ENCODE measurements at places on chromosomes 2 and 18.

DNA sequence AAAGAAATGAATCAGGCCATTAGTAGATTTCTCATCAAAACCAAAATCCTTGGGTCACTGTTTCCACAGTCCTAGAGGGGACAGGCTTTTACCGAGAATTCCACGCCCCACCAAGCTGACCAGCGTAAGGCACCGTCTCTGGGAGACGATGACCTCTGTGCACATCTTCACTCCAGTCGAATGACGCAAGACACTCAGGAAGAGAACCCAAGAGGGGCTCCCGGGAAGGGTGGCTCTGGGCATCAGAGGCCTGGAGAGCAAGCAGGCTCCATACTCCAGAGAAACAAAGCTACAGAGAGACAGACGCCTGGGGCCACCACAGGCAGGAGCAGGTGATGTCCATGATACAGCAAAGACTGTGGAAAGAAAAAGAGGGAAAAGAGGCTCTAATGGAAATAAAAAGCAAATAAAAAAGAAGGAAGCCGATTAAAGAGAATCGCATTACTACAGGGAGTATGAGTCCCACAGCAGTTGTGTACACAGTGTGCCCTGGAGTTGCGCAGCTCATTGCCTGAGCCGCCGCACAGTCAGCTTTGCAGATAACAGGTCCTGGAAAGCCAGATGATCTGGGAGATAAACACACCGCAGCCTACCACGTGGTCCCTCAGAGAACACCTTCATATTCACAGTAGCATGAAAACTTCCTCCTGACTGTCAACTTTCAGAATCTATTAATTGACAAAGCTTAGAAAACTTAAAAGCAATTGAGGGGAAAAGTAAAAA lies 572.7 kb upstream of the SALL3 start:
- no peak for DNase-seq

DNA sequence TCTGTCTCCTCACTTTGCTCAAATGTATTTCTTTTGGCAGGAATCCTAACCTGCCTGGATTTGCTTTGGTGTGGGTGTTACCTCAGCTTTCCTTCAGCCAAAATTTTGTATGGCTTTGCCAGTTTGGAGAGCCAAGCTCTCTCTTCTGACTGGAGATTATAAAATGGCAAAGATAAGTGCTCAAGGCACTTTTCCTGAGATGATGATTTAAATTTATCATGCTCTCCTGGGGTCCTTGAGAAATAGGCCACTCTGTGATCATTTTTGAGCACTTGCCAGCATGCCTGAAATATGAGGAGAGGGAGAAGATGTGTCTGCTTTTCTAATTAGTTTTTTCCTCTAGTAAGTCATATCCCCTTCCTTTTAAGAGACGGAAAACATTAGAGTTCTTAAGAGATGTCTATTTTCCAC lies 683.0 kb downstream of the SLC4A3 start:
- DNase-seq, result no peak

DNA sequence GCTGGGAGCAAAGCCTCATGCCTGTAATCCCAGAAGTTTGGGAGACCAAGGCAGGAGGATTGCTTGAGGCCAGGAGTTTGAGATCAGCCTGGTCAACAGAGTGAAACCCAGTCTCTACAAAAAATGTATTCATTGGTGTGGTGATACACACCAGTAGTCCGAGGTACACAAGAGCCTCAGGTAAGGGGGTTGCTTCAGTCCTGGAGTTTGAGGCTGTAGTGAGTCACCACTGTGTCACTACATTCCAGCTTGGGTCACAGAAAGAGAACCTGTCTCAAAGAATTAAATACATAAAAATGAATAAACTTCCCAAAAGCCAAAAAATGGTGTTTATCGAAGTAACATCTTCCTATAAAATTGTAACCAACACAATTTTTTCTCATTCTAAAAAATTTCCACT lies 568.1 kb upstream of the LINC00305 start:
- no peak for DNase-seq

- DNase-seq, result no peak
These were observed 7.9 kb downstream of the PAX3 start for GRCh38 chr2:222290736-222291484.

GRCh38 chr18:50870138-50870845 lies 8.6 kb upstream of the ME2 start:
- DNase-seq, result no peak

DNA sequence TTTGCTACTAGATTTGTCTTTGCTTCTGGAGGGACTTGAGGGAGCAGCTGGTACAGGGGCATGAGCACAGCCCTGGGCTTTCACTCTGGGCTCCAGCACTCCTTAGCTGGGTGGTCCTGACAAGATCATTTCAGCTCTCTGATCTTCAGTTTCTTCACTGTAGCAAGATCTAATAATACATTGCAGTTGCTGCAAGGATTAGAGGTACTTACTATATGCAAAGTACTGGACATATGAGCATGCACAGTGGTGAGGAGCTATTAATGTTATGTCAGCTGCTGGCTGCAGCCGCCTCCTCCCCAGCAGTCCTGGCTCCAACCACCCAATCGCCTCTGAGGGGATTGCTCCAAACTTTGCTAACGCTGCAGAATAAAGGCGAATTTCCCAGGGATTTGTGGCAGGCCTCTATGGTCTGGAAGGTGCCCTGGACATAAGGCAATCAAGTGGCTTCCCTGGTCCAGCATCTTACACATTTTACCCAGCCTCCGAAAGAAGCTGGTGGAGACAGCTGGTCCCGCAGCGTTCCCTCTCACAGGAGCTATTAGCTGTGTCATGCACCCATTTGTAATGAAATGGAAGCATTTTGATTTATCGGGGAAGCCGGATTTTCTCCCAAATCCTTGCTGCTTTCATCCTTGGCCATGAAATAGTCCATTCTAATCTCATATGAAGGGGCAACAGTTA lies 96.7 kb downstream of the RHOB start:
- DNase-seq, result no peak

DNA sequence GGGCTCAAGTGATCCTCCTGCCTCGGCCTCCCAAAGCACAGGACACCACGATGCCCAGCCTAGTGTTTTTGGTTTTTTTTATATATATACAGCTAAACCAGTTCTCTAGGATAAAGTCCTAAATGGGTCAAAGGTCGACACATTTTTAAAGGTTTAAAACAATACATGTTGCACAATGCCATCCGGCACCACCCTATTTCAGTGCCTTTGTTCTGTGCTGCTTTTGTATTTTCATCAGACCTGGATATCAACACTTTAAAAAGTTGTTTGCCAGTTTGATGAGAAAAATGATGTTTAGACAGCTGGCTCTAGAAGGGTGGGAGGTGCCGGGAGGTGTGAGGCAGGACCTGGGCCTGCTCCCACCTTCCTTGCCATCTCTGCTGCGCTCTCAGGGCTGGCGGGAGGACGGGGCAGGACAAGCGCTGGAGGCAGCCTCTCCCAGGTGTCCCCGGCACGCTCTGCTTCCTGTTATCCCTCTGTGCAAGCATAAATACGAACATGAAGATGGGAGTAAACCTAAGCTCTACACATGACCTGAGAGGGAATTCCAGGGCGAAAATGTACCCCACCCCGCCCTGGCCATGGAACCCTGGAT lies 103.7 kb downstream of the HS6ST1 start:
- no peak for DNase-seq

- DNase-seq, result no peak
These were observed 325.0 kb upstream of the PKDCC start for GRCh38 chr2:41722668-41723369.

- DNase-seq, result no peak
These were observed 10.9 kb downstream of the OSBPL1A start for GRCh38 chr18:24386681-24387080.

- no peak for DNase-seq
These were observed 378.4 kb upstream of the PIK3C3 start for GRCh38 chr18:41576643-41577042.

DNA sequence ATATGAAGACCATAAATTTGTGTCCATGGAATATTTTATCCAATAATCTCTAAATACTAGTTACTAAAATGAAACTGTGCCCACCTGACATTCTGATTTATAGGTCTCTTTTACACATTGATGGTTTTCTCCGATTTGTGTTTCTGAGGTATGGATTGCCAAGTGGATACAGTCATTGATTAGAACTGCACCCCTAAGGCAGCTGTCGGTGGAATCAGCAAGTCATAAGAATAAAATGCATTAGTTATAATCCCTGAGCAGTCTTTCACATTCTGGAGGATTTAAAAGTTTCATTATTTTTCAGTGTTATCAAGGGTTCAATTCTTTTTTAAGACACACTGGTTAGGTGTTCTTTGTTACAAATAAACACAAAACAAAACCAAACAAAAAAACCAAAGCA lies 6.0 kb downstream of the CAVIN2 start:
- no peak for DNase-seq

DNA sequence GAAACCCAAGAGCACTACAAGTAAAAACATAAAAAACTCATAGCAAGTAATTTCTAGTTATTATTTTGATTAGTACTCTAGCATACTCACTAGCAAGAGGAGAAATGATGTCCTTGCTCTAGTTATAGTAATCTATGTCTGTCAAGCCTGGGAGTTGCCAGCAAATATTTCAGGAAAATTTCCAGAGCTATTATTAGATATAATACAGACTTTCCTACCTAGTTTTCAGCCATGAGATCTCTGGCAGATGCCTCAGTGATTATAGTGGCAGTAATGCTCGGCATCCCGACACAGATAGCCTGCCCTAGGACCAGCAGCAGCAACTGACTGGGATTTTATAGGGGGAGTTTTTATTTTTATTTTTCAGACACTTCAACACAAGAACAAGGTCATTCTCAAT lies 224.4 kb downstream of the ZNF385B start:
- no peak for DNase-seq

GRCh38 chr2:164696634-164697033 lies 75.4 kb upstream of the GRB14 start:
- no peak for DNase-seq

- no peak for DNase-seq
These were observed 96.7 kb upstream of the LMAN1 start for GRCh38 chr18:59455728-59456276.

DNA sequence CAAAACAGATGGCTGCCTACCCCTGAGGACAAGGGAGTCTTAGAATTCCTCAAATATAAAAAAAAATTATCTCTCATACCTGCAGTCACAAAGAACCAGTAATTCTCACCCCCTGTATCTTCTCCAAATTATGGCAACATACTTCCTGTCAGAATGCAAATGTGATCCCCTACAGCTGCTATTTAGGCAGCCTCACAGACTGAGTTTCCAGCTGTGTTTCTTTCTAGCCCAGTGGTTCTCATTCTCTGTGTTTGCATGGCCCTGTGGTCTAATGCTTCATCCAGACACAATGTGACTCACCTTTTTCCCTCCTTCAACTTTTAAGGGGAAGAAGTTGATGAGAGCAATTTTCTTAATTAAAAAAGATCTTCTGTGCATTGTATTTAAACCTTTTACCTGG lies 726.3 kb downstream of the TSN start:
- no peak for DNase-seq

GRCh38 chr2:172425336-172425735 lies 2.0 kb upstream of the ITGA6 start:
- DNase-seq, result no peak

DNA sequence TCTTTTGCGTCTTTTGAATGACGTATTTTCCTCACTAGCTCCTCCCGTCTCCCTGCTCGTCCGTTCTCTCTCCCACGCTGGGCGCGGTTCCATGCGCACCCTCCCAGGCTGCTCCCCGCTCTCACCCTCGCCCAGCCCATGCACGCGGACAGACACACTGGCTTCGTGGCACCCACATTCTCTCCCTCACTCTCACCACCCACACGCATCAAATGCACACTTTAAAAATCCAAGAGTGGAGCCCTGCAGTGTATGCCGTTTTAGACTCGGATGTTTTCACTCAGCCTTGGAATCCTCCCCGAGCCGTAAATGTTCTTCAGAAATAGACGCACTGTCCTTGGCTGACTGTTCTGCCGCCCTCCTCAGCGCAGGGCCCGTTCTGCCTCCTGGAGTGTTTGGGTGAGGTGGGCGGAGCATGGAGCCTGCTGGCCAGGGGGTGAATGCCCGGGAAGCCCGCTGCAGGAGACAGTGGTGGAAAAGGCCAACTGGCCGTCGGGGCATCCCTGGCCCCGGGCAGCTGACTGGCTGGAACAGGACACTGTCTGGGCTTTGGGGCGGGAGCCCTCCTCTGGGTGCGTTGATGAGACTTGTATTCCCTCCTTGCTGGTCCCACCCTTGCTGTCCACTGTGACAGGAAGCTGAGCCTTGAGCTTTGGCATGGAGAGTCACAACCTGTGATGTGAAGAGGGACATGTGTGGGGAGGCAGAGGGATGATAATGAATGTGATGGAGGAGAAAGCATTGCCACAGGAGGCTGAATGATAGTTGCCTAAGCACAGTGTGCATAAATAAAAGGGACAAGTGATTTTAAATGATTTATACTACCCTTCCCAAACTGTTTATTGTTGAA lies 35.4 kb upstream of the LYPD6B start:
- no peak for DNase-seq

DNA sequence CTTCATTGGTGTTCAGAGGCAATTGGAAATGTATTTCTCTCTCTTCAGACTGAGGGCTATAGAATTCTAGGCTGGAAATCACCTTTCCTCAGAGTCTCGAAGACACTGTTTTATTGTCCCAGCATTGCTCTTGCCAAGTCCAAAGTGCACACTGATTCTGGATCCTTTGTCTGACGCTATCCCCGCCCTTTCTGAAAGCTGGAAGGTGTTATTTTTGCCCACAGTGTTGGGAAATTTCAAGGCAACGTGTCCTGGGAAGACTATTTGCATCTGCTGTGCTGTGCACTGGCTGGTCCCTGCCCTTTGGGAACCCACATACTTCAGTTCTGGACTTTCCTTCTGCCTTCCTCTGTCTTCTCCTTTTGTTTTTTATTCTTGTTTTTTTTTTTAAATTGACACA lies 190.8 kb downstream of the SH3BP4 start:
- no peak for DNase-seq

GRCh38 chr18:30106356-30106755 lies 936.2 kb downstream of the DSC3 start:
- no peak for DNase-seq

GRCh38 chr2:205401511-205401910 lies 280.8 kb upstream of the NRP2 start:
- DNase-seq, result no peak

- DNase-seq, result no peak
These were observed 179.7 kb downstream of the FAM210A start for GRCh38 chr18:13546638-13547037.

DNA sequence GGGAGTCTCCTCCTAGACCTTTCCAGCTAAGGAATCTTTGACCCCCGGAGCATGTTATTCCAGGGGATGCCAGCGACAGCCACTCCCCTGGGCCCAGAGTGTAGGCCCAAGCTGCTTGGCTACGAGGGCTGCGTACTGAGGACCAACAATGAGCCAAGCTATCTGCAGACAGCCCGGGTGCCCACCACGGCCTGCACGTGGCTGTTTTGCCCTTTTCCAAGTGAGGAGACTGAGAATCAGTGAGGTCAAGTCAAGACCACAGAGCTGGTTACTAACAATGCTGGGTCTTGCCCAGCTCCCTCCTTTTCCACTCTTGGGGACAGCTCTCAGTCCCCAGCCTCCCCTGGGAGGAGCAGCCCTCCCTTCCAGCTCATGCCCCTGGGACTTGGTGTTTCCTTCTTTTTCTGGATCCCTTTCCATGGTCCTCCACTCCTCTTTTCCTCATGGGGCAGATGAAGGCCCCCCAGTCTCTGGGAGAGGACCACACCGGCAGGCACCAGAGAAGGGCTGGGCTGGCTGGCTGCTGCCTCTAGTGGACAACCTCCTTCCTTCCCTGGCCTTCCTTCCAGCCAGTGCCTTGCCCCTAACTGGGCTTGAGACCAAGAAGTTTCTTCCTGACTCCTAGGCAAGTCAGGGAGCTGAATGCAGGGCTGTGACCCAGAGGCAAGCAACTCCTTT lies 550 bp upstream of the MALL start:
- no peak for DNase-seq

- DNase-seq, result no peak
These were observed 55.8 kb downstream of the MYOM1 start for GRCh38 chr18:3163968-3164367.
